ENCODE measurements at places on chromosomes 3 and 15.

GRCh38 chr3:17357035-17357710, 385.3 kb downstream of the TBC1D5 start:
- H3K4me3 ChIP-seq: no peak overlapping the region
- H3K4me1 ChIP-seq: no peaks in the 10 kb centered on the region
- no peak overlapping the region for H3K27ac ChIP-seq
- no peak for DNase-seq
- no peaks in the 10 kb centered on the region for H3K36me3 ChIP-seq
- H3K27me3 ChIP-seq: no peaks in the 10 kb centered on the region

- H3K27ac ChIP-seq: no peak overlapping the region
- no peak for DNase-seq
- H3K4me3 ChIP-seq: no peak overlapping the region
- H3K4me1 ChIP-seq: no peaks in the 10 kb centered on the region
Measured at GRCh38 chr15:62709261-62709660, 333.3 kb upstream of the TPM1 start.

DNA sequence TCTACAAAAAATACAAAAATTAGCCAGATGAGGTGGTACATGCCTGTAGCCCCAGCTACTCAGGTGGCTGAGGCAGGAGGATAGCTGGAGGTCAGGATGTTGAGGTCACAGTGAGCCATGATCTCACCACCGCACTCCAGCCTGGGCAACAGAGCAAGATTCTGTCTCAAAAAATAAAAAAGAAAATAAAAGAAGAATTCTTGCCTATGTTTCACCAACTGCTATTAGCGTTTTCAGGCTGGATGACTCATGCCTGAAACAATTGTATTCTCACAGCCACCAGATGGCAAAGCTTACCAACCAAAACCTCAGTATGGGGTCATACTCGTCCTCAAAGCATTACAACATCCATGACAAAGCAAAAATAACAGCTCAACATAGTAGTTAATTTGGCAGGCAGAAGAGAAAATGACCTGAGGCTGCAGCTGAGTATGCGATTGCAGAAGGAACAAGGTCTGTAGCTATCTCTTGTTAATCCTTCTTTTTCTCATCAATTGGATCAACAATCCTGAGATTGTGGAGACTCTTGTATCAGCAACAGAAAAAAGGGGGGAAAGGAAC, 52.2 kb downstream of the TP53BP1 start:
- no peaks in the 10 kb centered on the region for H3K27me3 ChIP-seq
- DNase-seq: no peak
- no peak overlapping the region for H3K4me3 ChIP-seq
- H3K27ac ChIP-seq: peak overlapping the region; percentile 59

DNA sequence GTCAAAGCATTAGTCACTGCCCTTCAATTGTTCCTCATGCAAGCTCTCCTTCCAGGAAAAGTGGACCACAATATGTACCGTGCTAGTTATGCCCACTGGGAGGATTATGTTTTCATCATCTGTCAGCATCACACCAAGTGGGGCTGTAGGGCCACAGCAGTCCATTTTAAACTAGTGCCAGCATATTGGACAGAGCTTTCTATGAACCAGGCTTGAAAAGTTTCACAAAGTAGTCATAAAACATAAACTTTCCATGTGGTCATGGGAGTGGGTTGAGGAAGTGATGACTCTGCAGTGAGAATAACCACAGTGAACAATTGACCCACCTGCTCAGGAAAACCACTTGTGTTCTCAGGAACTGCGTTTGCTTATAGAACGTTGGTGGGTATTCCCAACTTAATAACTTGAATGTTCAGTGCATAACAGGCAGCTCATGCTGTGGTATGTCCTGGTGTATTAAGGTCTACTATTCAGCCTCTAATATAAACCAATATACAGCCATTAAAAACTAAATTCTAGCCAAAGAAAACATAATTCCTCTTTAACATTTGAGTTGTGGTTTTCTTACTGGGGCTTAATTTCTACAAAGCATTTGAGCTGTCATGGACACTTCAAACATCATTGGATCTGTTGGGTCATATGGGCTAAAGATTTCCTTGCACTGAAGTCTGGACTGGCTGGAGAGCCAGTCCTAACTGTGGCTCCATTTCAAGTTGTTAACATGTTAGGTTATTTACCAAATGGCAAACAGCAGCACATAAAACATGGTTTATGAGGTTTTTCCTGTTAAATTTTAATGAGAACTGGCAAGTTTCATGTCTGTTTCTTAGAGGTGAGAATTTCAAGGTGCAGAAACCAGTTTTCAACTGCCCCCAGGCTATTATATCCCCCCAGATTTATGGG, 274.1 kb downstream of the OTOL1 start:
- no peaks in the 10 kb centered on the region for H3K4me1 ChIP-seq
- H3K36me3 ChIP-seq: no peaks in the 10 kb centered on the region
- H3K27me3 ChIP-seq: no peaks in the 10 kb centered on the region
- no peak overlapping the region for H3K4me3 ChIP-seq

- no peak for DNase-seq
- H3K4me1 ChIP-seq: no peaks in the 10 kb centered on the region
- H3K36me3 ChIP-seq: no peaks in the 10 kb centered on the region
Measured at GRCh38 chr3:162491952-162492351, 995.3 kb downstream of the OTOL1 start.
